Cardiac septum (tissue), 1 donor: ENCODE measurements at places on chromosomes 13 and 19.

DNA sequence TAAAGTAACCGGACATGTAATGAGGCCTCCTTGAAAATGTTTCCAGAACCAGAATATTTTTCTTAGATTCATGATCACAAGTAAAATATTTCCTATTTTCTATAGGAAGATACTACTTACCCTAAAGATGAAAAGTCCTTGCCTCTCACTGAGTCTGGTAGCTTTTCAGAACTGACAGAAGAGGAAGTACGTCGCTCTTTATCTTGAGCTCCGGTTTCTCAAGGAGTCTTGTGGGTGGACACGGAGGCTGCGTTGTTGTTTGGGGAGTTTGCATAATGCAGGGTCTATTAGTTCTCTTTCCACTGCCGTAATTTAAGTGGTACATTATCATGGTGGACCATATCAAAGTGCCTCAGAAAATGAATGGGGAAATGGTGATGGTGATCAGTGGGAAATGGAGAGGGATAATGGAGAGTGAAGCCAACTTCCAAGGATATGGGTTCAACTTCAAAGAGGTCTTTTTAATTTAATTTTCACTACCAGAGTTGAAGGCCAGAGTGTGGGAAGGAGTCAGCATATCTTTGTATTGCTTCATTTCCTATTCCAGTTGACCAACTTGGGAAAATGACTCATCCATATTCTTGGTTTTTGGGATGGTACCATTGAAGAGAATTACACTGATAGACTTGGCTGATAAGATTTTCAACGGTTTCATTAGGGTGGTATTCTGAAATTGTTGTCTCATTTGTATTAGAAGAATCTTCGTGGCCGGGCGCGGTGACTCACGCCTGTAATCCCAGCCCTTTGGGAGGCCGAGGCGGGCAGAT, 23.4 kb downstream of the MBD3L2B start:
- DNase-seq, result no peak

GRCh38 chr19:8731428-8732169, 10.2 kb downstream of the OR2Z1 start:
- DNase-seq, result no peak

DNA sequence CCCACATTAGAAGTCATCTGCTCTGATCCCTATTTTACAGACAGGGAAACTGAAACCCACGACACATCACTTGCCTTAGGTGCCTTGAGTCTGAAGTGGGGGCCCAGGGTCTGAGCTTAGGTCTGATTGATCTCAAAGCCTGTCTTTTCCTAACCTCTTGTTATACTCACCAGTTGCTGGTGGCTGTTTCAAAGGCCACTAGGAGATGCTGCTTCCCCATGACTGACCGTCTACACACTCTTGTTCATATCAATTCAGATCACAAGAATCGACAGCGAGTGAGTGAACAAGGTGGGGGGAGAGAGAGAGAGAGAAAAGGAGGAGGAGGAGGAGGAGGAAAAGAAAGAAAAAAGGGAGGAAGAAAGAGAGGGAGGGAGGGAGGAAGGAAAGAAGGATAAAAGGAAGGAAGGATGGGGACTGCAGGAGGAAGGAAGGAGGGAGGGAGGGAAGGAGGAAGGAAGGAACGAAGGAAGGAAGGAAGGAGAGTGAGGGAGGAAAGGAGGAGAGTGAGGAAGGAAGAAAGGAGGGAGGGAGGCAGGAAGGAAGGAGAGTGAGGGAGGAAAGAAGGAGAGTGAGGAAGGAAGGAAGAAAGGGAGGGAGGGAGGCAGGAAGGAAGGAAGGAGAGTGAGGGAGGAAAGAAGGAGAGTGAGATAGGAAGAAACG, 3.3 kb downstream of the OR10H1 start:
- DNase-seq, result no peak

DNA sequence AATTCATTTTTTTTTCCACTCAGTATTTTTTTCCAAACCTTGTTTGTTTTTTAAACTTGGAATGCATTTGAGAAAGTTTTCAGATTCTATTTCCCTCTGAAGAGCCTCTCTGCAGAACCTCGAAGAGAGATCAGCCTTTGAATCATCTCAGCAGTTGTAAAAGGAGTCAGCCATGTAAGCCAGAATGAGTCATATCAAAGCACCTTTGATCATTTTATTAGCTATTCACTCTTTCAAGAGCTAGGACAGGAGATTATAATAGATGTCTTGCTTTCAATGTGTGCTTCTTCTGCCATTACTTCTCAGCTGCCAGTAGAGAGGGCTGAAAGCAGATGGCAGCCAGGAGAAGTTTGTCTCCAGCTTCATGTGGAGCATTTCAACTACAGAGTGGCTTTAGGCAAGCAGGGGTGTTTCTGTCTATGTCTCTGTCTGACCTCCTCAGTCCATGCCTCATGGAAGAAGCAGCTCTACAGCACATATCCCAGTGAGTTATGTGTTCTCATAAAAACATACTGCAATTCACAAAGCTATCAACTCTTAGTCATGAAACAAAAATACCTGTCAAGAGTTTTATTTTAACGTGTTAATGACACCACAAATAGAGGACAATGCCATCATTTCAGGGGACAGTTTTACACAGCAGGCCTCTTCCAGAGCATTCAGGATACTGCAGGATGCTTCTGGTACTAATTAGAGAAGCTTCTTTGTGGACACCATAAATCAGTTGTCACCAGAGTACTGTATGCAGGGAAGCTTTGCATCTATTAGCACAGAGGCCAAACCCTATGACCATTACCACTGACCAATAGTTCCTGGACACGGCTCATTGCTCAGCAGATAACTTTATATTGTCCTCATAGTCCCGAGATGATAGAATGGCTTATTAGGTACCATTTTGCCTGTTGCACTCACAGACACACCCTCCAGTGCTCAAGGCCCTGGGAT, 94.3 kb downstream of the NHLRC3 start:
- DNase-seq, result no peak

GRCh38 chr19:23817519-23817918, 58.8 kb upstream of the ZNF681 start:
- no peak for DNase-seq

DNA sequence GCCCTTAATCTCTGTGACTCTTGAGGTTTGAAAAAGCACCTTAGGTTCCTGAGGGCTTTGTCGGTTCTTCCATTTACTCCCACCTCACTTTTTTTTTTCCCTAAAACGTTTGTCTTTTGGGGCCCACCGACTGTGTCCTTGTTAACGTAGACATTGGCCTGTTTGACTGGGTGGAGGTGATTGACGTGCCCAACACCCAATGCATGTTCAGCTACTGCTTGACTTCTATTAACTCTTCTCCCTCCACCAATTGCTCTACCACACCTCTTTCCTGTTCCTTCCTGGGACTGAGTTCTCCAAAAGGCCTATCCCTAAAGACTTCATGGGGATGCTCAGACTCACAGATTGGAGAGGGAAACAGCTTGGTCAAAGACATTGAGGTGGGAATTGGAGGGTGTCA, 17.3 kb downstream of the CKM start:
- DNase-seq, result no peak

DNA sequence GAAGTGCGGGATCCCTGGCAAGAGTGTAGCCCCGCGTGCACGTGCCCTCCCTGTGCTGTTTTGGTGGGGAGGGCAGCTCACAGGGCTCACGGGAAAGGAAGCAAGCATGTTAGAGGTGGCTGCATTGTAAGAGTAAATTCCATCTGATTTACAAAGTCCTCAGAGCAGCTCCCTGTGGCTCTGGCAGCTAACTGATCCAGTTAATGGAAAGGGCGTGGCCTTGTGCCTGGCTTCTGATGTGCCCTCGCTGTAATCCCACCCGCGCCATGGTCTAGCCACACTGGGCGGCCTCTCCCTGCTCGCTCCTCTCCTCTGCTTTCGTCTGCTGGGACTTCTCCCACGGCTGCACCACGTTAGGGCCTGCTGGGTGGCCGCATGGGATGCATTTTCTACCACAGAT, 258.5 kb downstream of the FGF9 start:
- no peak for DNase-seq

- DNase-seq, result no peak
Observed at GRCh38 chr19:6524311-6524710, 6.5 kb upstream of the TNFSF9 start.

DNA sequence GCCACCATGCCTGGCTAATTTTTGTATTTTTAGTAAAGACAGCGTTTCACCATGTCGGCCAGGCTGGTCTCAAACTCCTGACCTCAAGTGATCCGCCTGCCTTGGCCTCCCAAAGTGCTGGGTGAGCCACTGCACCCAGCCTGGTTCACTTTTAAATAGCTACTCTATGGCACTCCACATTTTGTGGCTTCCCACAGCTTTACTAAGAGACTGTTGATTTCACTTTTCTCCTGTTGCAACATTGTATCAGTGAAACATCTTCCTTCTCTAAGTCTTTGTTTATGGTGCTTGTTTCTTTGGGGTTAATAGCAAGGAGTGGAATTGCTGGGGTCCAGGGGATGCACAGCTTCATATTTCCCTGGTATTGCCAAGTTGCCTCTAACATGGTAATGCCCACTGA, 12.3 kb downstream of the TMEM38A start:
- DNase-seq, result no peak

DNA sequence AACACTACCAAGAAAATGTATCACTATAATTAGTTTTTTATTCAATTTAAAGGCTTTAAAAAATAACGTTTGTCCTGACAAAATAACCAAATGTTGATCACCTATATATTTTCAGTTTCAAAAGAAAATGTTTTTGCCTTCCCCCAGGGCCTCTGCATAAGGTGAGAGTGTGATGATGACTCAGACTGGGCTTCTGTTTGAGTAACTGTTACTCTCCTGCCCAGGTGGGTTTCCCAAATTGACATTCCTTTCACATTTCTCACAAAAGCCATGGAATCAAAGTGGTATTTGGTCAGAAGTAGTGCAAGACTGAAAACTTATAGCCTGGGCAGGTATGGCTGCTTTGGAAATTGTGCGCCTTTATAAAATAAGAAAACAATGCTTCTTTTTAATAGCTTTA, 180.6 kb downstream of the COG6 start:
- no peak for DNase-seq
